ENCODE measurements at places on chromosomes 7 and 10. TPM values are rescaled to one million over a fixed set of nuclear protein-coding genes. Genes with fewer than 3 reads are reported as not detected.

Gene UNCX
- 0.21 TPM for total RNA-seq

Gene CDNF
- total RNA-seq, result 2.5 TPM

Gene PSTK
- total RNA-seq, result 8.6 TPM

Gene MRLN
- total RNA-seq, result 0.57 TPM

Gene EPHB6
- 3.0 TPM for total RNA-seq

Gene ST8SIA6
- total RNA-seq, result 0.21 TPM

Gene TBXAS1
- total RNA-seq, result 0.32 TPM

Gene ANXA8L1
- not detected for total RNA-seq

Gene MPP7
- total RNA-seq, result 3.7 TPM

Gene UTF1
- total RNA-seq, result not detected

Gene SPDYE9
- 0.90 TPM for total RNA-seq

Data from motor neuron (in vitro differentiated cells).